ENCODE measurements at places on chromosomes 5 and 9.

GRCh38 chr5:135162661-135163265 lies 128.7 kb upstream of the PITX1 start:
- no peak for DNase-seq

DNA sequence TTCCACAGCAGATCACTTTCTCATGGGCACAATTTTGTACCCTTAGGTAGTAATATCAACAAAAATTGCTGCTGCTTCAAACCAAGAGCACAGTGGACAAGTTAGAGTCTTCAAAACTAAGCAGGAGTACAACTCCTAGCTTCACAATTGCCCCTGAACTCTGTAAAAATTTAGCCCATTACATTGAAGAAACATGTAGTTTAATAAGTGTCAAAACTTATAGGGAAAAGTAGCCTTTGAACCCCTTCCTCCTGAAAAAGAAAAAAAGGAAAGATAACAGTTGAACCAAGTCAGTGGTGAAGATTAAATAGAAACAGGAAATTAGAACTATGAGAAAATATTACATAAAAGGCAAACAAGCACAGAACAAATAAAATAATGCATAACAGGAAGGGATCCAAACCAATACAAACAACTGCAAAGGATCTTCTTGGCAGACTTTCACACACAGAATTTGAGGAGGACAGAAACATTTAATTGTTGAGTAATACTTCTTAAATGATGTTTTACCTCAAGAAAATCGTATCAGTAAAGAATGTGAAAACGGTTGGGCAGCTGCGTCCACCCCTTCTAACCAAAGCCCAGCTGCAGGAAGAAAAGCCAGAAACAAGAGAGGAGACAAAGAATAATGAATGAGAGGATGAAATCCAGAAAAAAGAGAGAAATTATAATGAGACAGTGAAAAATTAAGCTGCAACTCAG lies 636.0 kb downstream of the NR2F1-AS1 start:
- DNase-seq, result no peak

- no peak for DNase-seq
These were observed 31.1 kb upstream of the MVB12B start for GRCh38 chr9:126295516-126295915.

DNA sequence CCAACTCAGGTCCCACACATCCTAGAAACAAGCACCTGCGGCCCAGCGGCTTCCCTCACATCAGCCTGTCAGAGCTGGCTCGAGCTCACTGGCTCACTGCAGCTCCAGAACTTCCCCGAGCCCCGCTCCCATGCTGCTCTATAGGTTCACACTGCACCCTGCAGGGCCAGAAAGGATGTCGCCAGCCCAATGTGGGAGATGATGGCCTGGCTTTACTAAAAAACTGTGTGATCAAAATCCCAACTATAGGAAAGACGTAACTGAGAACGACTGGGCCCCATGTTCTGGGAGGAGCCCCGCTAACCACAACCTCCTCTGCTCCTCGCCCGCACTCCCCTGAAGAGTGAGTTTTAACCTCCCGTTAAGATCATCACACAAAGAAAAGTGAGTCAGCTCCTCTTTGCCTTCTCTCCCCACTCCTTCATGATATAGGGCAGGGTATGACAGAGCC lies 4.6 kb downstream of the SURF4 start:
- DNase-seq, result no peak

DNA sequence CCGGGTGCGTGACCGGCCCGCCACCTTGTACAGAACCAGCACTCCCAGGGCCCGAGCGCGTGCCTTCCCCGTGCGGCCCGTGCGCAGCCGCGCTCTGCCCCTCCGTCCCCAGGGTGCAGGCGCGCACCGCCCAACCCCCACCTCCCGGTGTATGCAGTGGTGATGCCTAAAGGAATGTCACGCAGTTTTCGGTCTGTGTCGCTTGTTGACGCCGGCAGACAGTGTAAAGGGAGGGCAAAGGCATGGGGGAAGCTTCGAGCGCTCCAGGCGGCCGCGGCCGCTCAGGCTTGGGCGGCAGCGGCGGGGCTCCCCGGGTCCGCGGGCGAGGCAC lies 1.3 kb downstream of the LRRC26 start:
- no peak for DNase-seq

- no peak for DNase-seq
These were observed 794.4 kb upstream of the ACO1 start for GRCh38 chr9:31590091-31590490.

DNA sequence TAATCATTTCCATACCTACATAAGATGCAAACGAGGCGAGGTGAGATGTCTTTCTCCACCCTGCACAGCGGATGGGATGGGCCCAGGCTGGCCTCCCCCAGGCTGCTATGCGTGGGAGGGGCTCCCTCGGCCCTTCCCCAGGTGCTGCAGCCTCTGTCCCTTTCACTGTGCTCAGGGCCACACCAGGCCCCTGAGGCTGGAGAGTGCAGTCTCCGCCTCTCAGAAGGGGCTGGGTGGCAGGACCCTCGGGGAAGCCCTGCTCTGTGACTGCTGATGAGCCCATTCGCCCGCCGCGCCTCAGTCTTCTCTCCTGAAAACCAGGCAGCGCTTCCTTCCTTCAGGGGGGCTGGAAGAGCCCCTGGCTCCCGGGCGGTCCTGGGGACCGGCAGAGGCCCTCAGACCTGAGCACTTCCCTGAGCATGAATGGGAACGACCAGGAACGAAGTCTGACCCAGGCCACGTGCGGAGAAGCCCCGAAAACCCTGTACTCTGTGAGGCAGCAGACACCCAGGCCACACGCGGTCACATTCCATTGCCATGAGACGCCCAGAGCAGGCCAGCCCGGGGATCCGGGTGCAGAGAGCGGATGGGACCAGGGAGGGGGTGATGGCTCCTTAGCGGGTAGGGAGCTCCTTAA lies 21.9 kb upstream of the NOTCH1 start:
- DNase-seq, result no peak

- no peak for DNase-seq
These were observed 169.5 kb upstream of the OR13F1 start for GRCh38 chr9:104334549-104334948.

DNA sequence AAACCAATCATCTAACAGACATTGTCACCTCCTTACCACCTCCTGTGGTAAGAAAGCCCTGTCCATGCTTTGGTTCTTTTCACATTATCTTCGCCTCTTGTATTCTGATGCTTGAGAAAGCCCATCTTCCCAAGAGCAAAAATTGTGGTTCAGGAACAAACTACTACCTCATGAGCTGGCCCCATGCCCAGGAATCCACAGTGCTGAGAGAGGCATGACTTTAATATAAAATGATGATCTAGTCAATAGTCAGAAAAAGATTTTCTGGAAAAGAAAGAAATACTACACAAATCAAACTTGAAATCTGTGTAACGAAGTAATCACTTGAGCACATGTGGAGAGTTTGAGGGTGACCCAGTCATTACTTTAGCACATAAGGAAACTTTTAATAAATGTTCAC lies 94.7 kb downstream of the FGF10 start:
- no peak for DNase-seq

DNA sequence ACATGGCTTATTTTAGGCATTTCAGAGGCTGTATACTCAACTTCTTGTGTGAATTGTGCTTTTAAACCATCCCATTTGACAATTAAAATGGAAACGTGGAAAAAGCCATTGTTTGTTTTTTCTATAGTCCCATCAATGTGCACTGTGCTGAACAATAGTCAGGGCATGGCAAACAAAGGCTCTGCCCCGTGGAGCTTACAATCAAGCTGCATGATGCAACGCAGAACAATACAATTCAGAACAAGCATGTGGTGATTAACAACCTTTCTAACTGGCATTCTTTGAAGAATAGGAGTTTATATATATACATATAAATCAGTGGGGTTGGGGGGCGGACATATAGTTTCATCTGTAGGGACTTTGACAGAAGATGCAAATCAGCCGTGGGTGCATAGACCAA lies 2125.4 kb upstream of the WWC1 start:
- DNase-seq, result no peak

GRCh38 chr9:270657-271237 lies 56.1 kb downstream of the DOCK8 start:
- DNase-seq, result no peak

- DNase-seq, result peak; percentile 29
These were observed 523 bp downstream of the MAML1 start for GRCh38 chr5:179732918-179733771.

DNA sequence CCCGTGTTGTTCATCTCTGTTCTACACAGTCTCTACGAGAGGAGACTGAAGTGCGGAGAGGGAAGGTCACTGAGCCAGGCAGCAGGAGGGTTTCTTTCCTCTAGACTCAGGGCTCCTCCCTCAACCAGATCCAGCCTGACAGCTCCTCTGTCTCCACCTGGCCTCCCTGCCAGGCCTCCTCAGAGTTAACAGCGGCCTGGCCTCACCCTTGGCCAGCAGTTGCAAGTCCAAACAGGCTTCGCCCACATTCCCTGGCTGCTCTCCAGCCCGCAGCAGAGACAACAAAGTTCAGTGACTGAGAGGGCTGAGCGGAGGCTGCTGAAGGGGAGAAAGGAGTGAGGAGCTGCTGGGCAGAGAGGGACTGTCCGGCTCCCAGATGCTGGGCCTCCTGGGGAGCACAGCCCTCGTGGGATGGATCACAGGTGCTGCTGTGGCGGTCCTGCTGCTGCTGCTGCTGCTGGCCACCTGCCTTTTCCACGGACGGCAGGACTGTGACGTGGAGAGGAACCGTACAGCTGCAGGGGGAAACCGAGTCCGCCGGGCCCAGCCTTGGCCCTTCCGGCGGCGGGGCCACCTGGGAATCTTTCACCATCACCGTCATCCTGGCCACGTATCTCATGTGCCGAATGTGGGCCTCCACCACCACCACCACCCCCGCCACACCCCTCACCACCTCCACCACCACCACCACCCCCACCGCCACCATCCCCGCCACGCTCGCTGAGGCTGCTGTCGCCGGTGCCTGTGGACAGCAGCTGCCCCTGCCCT lies at the start of gene HRCT1:
HRCT1 (plus strand) TSS at position 291 of the 768 bp plus-strand sequence; CDS start at position 377, 86 bp downstream.
- DNase-seq, result no peak

GRCh38 chr5:108687595-108688200 lies 60.0 kb upstream of the FER start:
- DNase-seq, result no peak

DNA sequence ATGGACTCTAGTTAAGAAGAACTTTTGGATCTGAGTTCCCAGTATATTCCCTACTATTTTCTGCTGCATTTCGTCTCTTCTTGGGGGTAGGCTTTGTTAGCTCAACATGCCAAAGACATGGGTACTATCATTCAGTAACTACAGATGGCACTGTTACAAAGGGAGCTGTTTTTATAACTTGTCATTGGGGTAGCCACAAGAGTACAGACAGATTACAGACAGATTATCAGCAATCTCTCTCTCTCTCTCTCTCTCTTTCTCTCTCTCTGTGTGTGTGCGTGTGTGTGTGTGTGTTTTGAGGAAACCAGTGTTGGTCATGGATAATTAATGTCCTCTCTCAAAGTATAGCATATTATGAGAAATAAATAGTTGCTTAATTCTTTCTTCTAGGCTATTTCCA lies 116.1 kb downstream of the WDR70 start:
- DNase-seq, result no peak

DNA sequence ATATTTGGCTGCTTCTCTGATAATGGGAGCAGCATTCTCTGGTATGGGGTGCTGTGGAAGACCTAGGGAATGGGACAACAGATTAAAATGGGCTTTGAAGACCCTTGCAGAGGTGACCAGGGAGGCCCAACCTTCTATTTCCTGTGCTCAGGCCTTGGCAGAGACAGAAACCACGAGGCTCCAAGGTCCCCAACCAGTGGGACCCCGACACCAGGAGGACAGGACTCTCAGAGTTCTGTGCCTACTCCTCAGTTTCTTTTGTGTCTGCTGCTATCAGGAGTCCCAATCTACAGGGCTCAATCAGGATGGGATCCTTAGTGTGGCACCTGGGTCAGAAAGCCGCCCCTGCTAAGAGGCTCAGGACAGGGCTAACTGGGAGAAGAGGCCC lies 29.3 kb downstream of the CSF2 start:
- no peak for DNase-seq

- DNase-seq, result no peak
These were observed 95.9 kb downstream of the KCNIP1 start for GRCh38 chr5:170599756-170600155.

DNA sequence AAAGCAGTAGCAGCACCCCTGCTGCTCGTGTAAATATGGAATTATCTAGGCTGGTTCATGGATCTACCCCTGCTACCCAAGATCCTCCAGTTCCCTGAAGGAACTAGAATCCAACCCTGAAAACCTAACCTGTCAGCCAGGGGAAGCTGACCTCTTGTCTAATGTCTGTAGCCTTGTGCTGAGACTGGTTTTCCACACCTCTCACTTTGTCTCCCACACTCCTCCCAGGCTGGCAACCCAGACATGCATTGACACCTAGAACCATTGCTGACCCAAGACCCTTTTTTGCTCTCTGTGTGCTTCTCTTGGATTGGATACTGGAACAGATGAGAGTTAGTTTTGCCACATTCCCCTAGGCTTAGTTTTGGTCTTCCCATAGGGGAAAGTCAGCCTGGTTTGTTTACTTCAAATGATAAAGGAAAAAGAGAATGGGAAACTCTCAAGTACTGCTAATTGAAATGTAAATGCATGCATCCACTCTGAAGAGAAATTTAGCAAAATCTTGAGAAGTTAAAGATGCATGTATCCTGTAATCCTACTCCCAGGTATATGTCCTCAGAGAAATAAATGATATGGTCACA lies 36.6 kb upstream of the NR4A3 start:
- no peak for DNase-seq

DNA sequence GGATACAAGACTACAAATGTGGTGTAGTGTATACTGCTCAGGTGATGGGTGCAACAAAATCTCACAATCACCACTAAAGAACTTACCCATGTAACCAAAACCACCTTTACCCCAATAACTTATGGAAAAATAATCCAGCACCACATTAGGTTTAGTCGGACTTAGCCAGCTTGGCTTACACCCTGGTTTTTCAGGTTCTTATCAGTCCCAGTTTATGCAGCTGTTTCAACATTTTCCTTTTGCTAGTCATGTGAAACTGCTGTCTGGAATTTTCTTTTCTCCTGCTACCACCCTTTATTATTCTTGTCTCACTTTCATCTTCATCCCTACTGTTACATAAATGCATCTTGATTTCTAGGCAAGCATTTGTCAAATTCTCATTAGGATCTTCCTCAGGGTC lies 51.5 kb downstream of the STK32A start:
- no peak for DNase-seq

DNA sequence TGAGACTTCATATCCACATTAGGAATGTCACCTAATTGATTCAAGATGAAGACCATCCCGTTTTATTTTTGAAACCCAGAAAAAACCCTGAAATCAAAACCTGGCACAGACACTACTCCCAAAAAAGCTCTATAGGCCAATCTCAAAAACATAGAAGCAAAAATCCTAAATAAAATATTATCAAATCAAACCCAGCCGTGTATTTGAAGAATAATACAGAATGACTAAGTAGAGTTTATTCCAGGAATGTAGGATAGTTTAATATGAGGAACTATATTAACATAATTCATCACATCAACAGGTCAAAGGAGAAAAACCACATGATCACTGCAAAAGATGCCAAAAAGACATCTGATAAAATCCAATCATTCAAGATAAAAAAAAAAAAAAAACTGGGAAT lies 167.1 kb downstream of the ACTL7B start:
- DNase-seq, result no peak

- no peak for DNase-seq
These were observed 323.0 kb upstream of the IRX4 start for GRCh38 chr5:2205596-2206226.

- peak; percentile 10 for DNase-seq
These were observed 1.5 kb upstream of the SEMA5A start for GRCh38 chr5:9547122-9547947.

- no peak for DNase-seq
These were observed 871 bp downstream of the GLE1 start for GRCh38 chr9:128505414-128505765.
